Stimulated activated CD8-positive, alpha-beta memory T cell treated with anti-CD3 and anti-CD28 coated beads, Interleukin-4, amount 100 ng/mL, for 1 hour (primary cell): ENCODE measurements at places on chromosomes 16 and 17.

- DNase-seq = no peak
Observed at GRCh38 chr16:87326151-87326571, 9.0 kb upstream of the C16orf95 start.

DNA sequence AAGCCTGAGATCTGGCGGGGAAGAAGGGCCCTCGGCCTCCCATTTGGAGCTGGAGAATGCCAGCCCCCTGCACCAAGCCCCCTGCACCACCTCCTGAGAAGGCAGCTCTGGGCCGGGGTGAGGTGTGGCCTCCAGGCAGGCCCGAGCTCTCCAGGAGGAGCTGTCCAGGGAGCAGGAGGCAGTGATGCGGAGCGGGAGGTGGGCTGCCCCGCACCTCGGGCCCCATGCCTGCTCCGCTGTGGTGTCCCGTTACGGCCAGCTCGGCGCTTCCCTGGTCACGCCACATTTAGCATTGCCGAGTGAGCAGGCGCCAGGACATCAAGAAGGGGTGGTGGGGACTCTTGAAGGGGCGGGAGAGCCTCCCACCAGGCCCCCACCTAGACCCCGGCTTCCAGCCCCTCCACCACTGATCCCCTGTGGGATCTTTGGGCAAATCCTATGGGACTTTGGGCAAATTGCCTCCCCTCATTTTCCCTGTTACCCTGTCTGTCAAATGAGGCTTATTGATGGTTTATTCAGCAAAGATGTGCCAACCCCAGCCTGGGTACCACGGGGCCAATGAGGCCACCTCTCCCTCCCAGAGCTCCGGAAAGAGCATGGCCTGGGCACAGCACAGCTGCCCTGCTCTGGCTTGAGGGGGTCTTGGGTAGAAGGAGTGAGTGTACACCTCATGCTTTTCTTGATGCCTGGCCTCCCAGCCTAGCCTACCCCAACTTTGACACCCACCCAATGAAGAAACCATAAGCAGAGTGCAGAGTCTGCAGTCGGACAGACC is 15.3 kb downstream of the FOXN1 start:
- no peak for DNase-seq

DNA sequence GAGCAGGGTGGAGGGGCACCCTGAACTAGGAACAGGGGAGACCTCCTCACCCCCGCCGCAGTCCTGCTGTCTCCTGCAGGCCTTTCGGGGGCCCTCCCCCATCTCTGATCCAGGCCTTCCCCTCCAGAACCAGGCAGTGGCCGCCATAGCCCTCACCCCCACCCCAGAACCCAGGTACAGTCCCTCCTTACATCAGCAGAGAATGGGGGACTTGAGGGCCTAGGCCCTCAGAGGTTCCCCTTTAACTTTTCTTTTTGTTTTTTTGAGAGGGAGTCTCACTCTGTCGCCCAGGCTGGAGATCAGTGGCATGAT is 4.3 kb upstream of the HAP1 start:
- no peak for DNase-seq

DNA sequence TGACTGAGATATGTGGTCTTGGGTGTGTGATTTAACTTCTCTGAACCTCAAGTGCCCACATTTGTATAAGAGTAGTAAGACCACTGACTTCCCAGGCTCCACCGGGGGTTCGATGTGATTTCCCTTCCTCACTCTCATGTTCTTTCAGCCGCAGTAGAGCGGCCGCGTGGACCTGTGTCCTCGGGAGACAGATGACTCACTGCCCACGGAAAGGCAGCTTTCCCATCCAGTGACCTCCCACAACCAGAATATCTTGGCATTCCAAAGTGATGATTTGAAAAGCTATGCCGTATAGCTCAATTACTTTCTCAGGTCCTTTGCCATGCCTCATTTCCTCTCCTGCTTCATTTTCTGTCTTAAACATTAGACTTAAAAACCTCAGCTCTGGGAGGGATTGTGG is 73.6 kb downstream of the IL21R start:
- no peak for DNase-seq

DNA sequence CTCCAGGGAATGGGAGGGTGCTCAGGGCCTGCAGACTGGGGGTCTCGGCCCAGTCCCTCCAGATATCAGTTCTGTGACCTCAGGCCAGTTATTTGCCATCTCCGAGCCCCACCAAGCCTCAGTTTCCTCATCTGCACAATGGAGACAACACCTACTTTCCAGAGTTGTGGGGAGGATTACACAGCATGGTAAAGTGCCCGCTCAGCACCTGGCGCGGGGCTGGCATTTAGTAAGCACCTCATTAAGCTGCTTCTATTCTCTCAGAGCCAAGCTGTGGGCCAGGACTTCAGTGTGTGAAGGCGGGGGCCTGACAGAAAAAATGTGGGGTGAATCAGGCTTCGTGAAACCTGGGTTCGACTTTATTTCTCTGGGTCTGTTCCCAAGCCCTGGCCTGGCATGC is 5.2 kb downstream of the FAM83G start:
- DNase-seq = no peak

DNA sequence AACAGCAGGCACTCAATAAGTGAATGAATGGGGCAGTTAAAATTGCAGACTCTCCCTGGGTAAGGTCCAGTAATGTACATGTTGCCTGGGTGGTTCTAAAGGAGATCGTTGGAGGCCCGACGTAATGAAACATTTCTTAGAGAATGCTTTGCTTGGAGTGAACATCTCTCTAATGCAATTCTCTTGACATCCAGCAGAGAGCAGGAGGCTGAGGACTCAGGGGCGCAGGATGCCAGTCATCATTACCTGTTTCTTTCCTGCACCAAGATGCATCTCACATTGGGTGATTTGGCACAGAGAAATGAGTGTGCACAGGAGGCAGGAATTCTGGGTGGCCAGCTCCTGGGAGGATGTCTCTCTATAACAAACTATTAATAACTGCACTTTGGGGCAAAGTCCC is 130.3 kb upstream of the RBBP6 start:
- no peak for DNase-seq

DNA sequence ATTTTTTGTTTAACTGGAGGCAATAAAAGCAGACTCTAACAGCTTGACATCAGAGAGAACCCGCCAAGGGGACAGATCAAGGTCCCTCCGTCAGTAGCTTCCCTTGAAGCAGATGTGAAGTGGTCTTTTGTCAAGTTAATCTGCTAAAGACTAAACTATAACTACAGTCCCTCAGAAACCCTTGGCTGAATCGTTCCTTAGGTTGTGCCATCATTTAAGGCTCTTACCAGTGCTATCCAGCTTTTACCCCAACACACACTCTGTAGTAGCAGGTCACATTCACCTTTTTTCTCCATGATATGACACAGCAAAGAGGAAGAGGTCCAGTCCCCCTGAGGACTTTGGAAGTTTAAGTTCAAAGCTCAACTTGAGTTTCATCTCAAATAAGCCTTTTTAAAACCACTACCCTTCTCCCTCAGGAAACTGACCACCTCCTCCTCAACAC is 49.7 kb downstream of the ERN1 start:
- DNase-seq = no peak

DNA sequence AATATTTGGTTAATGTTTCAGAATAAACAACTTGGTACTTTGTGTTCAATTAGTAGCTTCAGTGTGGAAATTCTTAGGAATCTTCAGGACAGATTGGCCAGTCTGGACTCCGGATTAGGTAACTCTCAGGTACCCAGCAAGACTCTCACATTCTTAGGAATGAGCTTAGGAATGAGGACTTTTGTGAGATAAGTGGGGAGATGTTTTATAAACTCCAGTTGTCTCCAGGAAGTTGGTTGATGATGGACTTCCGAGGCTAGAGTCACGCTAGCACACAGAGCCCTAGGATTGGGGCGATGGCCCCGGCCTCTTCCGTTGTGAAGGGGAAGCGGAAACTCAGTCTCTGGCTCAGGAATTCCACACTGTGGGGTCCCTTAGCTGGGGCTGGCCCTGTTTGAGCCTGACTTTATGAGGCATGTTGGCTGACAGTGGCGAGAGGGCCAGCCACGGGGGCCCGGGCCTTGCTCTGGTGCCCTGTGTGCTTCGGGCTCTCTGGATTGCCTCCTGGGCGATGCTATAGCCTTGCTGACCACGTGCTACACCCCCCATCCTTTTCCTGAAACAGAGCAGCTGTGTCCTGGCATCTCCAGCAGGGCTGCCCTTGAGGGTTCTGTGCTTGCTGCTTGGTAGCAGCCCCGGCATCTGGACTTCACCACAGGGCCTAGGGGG is 32.4 kb downstream of the RAB11FIP3 start:
- no peak for DNase-seq

DNA sequence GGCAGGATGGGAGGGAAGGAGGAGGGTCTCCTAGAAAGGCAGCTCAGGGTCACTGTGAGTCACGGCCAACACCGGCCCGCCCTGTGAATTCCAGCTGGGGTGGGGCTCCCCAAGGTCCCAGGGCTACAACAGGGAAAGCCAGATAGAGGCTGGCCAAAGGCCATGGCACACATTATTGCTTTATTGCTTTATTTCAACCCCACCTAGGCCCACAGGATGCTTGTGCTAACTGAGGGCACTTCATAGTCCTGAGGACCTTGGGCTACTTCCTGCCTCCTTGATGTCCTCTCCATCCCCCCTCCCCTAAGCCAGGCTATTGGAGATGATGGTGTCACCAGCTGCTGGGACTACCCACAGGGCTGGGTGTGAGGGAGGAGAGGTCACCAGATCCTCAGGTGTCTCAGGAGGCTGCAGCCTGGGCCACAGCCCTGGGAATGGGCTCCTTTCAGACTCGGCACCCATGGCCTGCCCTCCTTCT is 26.1 kb downstream of the LRRC75A start:
- DNase-seq = no peak

- no peak for DNase-seq
Observed at GRCh38 chr16:50390914-50391716, 22.3 kb upstream of the BRD7 start.

- DNase-seq = no peak
Observed at GRCh38 chr17:79812353-79813258, 15.7 kb upstream of the CBX8 start.

DNA sequence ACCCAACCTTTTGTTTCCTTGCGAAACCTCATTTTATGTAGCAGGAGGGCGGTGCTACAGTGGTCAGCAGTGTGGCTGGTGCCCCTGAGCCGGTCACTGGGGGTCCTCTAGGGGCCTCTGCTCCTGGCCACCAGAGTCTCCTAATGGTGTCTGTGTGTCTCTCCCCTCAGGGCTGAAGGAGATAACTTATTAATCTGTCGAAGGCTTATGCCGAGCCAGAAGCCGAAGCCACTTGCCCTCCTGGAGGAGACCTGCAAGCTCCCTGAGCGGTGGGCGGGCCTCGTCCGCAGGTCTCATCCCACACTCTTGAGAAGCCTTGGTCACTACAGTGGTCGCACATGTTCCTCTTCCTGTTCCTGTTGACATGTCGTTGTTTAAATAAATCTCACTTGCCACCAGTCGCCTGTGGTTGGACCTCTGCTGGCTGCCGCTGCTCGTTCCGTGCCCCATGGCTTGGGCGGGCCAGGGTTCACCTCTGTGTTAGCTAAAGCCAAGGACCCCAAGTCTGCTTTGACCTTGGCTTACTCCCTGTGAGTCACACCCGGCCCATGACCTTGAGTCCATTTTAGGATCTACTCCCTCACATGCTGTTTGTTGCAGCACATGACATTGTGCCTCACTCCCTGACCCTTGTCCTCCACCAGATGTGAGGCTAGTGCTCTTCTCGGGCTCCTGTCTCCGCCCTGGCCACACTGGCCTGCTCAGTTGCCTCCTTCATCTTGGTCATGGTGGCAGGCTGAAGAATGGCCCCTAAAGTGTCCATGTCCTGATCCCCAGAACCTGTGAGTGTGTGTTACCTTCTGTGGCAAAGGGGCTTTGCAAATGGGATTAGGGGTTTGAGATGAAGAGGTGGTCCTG is 38.7 kb upstream of the AQP8 start:
- no peak for DNase-seq

DNA sequence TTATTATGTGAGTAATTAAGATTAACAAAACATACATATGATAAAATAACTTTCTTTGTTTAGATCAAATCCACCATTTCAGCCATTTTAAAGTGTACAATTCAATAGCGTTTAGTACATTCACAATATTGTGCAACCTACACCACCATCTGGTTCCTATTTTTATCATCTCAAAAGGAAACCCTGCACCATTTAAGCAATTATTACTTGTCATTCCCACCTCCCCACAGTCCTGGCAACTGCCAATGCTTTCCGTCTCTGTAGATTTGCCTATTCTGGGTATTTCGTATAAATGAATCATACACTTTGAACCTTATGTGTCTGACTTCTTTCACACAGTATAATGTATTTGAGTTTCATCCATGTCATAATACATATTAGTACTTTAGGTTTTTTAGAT is 162.5 kb upstream of the CNTNAP4 start:
- no peak for DNase-seq

DNA sequence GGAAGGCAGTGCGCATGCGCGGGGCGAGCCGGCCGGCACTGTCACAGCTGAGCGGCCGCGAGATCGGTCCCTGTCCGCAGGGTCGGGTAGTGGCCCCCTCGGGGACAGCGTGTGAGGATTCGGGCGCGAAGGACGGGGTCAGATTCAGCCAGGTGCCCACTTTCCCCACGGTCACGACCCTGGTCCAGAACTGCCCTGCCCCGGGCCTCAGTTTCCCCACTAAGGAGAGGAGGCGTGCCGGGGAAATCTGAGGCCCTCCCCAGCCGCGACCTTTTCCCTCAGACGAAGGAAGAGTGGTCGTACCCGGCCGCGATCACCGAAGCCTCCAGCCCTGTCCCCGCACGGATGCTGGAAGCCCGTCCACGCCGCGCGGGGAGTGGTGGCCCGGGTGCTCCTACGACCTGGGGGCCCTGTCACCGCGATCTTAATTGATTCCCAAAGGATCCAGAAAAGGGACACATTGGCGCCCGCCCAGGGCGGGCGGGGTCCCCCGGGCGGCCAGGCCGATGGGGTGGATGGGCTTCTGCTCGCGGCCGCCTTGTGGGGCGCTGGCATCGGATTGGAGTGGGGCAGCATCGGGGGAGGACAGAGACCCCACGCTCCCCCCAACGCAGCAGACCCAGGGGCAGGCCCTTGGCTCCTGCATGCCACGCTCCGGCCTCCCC is 57.7 kb downstream of the SRL start:
- no peak for DNase-seq

- DNase-seq = no peak
Observed at GRCh38 chr16:31875112-31875803, 1.7 kb downstream of the ZNF267 start.
